ENCODE measurements at places on chromosomes 16 and 17.

DNA sequence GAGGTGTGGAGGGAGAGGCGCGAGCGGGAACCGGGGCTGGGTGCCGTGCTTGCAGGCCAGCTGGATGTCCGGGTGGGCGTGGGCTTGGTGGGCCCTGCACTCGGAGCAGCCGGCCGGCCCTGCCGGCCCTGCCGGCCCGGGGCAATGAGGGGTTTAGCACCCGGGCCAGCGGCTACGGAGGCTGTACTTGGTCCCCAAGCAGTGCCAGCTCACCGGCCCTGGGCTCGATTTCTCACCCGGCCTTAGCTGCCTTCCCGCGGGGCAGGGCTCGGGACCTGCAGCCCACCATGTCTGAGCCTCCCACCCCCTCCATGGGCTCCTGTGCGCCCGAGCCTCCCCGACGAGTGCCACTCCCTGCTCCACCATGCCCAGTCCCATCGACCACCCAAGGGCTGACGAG is 24.7 kb upstream of the GPATCH8 start:
- DNase-seq, result no peak

DNA sequence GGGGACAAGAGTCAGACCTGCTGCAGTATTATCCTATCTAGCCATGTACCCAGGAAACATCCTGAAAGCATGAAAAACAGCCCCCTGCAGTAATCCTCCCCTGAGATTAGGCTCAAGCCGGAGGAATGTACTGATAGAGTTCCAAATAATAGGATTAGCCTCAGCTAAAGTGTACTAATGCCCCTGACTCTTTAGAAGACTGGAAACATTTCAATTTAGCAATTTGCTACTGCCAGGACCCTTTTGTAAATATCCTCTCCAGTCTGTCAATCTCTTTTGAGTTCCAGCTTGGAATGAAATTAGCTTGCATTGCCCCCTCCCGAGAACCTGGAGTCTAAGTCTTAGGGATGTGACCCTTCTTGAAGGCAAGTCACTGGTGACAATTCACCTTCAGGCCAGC is 110.8 kb upstream of the DNAH9 start:
- DNase-seq, result no peak

DNA sequence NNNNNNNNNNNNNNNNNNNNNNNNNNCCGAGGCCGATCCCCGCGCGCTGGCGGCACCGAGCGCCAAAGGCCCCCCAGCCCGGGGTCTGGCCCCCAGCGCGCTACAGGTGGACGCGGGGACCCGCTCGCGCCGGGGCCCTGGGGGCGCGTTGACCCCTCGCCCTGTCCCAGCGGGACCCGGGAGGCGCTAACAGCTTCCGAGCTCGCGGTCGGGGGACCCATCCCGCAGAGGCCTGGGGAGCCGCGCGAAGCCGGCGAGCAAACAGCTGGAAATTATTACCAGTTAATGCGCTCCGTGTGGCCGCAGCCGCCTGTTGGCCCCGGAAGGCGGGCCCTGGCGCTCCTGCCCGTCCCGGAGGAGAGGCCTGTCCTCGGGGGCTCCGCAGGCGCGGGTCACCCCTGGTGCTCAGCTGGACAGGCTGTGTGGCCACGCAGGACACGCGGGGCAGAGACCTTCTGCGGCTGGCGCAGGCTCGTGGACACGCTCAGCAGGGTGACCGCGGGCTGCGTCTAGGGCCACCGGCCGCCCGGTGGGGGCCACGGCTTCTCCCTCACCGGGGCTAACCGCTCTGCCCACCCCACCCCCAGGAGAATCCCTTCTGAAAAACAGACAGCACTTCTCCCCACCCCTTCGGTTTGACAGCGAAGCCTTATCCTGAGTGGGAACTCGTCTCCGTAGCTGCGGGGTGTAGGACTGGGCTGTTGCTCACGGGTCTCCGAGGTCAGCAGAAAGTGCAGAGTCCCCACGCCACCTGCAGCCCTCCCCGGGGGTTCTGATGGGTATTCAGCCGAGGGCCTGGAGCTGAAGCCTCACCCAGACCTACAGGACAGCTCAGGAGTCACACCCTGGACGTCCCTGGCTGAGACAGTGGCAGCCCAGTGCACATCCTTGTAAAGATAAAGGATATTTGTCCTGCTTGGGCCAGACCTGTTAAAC is 138.7 kb upstream of the RPH3AL start:
- peak; percentile 26 for DNase-seq

DNA sequence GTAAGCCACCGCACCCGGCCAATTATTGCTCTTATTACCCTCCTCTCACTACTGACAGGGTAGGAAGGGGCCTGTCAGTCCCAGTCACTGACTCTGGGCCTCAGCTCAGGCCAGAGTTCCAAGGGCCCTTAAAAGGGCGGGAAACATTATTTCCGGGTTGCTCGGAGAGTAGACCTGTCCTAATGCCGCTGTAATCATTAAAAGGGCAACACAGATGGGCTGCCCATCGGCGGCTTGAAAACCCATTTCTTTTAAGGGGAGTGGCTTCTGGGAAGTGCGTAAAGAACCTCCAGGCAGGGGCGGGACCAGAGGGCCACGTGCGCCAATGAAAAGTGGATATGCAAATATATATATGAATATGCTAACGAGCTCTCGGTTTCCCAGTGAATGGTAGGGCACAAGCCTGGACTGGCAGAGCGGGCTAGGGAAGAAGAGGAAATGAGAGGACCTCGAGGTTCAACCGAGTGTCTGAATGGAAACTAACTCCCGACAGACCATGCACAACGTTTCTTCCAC is 26.6 kb downstream of the PIPOX start:
- DNase-seq, result no peak

GRCh38 chr16:31181102-31181830 is 1.3 kb downstream of the FUS start:
- DNase-seq, result no peak

- DNase-seq, result no peak
Observed at GRCh38 chr17:36647636-36648035, 46.3 kb downstream of the MRM1 start.

DNA sequence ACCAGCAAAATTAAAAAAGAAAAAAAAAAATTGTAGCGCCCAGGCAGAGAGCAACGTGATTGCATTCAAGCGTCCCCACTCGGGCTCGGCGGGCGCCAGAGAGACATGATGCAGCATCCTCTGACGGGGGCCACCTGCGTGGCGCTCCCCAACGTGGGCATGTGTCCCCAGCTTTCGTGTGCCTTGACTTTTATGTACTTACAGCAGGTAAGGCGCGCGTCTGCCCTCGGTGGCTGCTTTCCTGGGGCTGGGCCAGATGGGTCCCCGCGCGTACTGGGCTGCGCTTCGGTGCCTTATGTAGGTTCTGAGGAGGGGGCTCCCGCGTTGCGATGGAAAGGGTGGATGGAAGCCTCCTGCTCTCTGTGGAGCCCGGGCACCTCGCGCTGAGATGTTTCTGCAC is 28.4 kb upstream of the RBFOX1 start:
- no peak for DNase-seq

- DNase-seq, result no peak
Observed at GRCh38 chr17:45809499-45809898, 25.4 kb downstream of the CRHR1 start.

DNA sequence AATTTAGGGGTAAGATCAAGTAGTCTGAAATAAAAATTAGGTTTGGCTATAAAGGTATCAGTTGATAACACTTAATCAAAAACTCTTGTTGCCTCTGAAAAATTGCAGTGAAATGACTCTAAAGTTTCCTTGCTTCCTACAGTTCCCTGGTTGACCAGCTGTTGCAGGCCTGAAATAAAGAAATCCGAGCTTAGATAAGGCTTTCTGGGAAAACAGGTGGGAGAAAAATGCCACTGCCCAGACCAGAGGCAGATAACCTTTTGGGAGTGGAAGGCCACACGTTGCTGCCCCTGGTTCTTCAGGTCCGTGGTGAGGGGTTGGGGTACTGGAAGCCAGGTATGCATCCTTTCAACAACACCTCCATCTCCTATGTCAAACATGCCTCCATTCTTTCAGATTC is 111.3 kb downstream of the HS3ST3A1 start:
- no peak for DNase-seq

DNA sequence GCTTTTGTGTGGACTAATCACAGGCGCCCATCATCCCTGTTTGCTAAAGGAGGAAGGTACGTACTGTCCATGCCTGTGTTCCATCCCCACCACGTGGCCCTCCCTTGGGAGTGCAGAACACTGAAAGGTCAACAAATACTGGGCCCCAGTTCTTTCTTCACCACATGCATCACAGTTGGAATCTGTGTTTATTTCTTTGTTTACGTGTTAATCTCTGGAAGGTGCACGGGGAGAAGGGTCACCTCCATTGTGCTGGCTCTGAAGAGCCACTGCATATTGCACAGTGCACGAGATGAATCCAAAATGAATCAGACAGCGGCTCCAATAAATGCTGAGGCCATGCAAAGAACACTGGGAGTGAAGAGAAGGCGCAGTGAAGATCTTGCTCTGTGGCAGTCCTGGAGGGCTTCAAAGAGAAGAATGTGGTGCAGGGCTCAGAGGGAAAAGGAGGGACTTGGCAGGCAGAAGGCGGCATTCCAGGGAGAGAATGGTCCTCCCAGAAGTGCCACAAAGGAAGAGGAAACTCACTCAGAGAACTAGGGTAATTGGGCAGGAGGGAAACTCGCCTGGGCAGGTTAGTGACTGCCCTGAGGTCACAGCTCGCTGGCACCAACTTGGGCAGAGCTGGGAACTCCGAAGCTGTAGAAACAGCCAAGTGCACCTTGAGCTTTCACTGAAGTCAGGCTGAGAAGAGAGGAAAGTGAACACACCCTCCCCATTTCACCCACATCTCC is 3.7 kb downstream of the RPH3AL start:
- no peak for DNase-seq

DNA sequence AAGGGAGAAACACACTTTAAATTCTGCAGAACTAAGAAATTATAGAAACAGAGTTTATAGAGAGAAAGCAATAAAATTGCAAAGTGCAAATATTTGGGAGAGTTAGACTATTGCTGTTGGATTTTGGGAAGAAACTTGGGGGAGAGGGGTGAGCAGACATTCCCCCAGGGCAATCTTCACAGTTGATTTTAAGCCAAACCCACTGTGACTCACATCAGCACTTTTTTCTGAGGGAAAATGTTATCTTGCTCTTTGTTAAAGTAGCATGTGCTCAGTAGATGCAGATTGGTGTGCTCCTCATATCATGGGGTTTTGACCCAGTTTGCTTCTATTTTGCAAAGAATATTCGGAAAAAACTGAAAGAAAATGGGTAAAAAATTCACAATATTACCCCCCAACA is 367.6 kb downstream of the CDH11 start:
- DNase-seq, result no peak

DNA sequence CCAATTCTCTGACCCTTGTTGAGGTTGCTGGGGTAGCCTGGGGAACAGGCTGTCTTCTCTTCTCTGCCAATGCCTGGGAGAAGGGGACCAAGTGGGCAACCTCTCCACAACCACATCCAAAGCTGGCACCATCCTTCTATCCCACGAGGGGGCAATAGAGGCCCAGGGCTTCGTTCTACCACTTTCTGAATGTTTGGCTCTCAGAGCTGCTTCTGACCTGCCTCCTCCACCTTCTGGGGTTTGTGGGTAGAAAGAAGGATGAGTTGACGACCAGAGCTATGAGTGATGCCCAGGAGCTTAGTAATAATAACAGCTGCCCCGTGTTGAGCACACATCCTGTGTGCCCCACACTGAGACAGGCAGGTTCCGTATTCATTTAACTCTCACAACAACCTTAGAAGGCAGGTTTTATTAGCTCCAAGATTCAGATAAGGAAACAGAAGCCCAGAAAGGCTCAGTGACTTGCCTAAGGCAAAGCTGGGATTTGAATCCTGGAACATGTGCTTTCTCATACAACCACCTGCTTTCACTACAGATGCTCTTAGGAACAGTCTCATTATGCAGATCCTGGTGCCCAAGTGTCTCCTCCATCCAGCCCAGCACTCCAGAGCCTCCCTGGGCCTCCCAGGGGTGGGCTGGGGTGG is 11.1 kb downstream of the TSPOAP1 start:
- DNase-seq, result peak; percentile 87

GRCh38 chr16:48790151-48790550 is 180.2 kb upstream of the N4BP1 start:
- DNase-seq, result no peak

DNA sequence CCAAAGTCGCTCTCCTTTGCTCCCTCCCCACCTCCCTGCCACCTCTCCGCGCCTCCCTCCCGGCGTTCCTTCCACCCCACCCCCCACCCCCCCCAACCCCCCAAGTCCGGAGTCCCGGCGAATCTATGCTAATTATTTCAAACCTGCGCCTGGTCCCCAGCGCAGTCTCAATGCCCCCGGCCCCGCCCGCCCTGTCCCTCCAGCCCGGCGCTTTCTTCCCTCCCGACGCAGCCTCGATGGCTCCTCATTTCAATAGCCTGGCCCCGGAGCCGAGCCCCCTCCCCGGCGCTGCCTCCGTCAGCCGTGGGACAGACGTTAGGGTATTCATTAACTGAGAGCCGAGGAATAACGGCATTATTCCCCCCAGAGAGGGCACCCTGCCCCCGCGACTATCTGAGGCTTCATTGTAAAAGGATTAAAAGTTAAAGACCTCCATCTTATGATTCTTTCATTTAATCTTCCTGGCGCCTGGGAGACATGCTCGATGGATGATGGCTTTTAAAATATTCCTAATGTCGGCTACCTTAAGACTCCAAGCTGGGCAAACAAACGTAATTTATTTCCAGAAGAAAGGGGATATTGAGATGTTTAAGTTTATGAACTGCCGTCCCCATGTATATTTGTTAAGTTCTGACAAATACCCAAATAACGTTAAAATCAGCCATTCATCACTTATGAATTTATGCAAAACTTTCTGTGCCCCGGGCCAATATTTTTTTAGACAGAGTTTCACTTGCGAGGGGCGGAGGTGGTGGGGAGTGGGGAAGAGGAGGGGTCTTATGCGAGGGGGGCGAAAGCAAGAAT is 3.4 kb downstream of the NOG start:
- DNase-seq, result no peak

- no peak for DNase-seq
Observed at GRCh38 chr16:19439483-19439882, 21.8 kb downstream of the TMC5 start.

GRCh38 chr17:4001048-4001590 is 36.9 kb upstream of the ATP2A3 start:
- DNase-seq, result no peak

DNA sequence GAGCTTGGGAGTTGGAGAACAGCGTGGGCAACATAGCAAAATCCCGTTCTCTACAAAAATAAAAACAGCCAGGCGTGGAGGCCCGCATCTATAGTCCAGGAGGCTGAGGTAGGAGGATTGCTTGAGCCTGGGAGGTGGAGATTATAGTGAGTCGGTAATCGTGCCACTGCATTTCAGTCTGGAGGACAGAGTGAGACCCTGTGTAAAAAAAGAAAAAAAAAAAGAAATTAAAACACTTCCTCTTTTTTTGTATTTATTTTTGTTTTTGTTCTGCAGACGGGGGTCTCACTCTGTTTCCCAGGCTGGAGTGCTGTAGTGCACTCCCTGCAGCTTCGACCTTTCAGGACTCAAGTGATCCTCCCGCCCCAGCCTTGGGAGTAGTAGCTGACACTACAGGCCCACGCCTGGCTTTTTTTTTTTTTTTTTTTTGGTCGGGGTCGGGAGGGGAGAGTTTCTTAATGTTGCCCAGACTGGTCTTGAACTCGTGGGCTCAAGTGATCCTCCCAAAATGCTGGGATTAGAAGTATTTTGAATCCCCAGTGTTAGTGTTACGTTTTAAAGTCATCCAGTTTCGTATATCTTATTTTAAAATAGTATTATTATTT is 1.5 kb downstream of the IST1 start:
- DNase-seq, result no peak
